Activated CD4-positive, CD25-positive, alpha-beta regulatory T cell treated with anti-CD3 and anti-CD28 coated beads, Interleukin-2, amount 50 U/mL, for 72 hours (primary cell): ENCODE measurements at places on chromosomes 2 and 18.

- DNase-seq = no peak
Observed at GRCh38 chr2:122022531-122022930, 267.1 kb downstream of the TSN start.

DNA sequence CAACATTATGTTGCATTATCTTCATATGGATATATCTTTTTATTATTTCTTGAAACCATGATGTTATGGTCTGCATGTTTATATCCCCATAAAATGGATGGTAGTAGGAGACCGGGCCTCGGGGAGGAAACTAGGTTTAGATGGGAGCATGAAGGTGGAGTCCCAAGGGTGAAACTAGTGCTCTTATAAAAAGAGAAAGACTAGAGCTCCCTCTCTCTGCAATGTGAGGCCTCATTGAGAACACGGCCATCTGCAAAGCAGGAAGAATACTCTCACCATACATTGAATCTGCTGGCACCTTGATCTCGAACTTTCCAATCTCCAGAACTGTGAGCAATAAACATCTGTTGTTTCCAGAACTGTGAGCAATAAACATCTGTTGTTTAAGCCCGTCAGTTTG is 64.0 kb downstream of the NXPH2 start:
- DNase-seq = no peak

GRCh38 chr2:238586931-238587775 is 160.4 kb downstream of the ASB1 start:
- peak; percentile 5 for DNase-seq

DNA sequence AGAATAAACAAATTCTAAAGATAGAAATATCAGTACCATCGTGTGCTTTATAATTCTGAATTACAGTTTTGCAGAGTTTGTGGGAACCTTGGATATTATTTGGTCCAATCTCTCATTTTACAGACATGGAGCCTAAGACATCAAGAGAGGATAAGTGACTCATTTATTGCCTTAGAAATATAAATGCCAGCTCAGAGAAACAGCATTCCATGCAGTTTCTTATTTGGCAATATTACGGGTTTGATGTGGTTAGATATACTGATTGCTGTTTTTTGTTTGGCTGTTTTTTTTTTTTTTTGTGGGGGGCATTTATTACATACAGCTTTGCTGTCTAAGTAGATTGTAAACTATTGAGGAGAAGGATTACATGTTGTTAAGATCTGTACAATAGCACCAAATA is 1241.1 kb upstream of the LRRTM1 start:
- DNase-seq = no peak

GRCh38 chr2:106899786-106900530 is 14.0 kb upstream of the ST6GAL2 start:
- no peak for DNase-seq
